Aorta (tissue), 5 donors: ENCODE measurements at places on chromosomes 12 and 14. TPM values are rescaled to one million over a fixed set of nuclear protein-coding genes. Genes with fewer than 3 reads are reported as not detected.
A peak's percentile ranks its signal among the peaks of the same experiment; 100 is the strongest.

DNA sequence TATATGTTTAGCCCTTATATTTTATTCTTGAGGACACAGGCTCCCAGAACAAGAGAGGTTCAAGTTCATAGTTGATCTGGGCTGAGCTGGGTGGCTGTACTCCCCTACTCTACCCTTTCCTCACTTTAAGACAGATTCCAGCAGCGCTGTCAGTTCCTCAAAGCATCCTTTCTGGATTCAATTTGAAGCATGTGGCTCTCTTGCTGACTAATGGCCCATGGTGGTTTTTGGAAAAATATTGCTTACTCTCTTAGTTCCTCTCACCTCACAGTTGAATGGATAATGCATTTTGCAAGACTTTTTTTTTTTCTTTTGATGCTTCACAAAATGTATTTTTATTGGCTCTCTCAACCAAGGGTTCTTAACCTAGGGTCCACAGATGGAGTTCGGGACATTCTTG is 4.1 kb downstream of the PELI2 start:
- H3K4me3 ChIP-seq = no peak overlapping the region
- no peak overlapping the region for H3K27ac ChIP-seq
- H3K4me1 ChIP-seq = peaks cover 8% of the 10 kb centered on the region
- no peaks in the 10 kb centered on the region for H3K27me3 ChIP-seq

- no peaks in the 10 kb centered on the region for H3K27me3 ChIP-seq
- DNase-seq = no peak
- H3K4me3 ChIP-seq = no peak overlapping the region
- H3K36me3 ChIP-seq = no peaks in the 10 kb centered on the region
- H3K27ac ChIP-seq = no peak overlapping the region
- no peaks in the 10 kb centered on the region for H3K4me1 ChIP-seq
These were observed 21.5 kb downstream of the USP44 start for GRCh38 chr12:95529693-95530225.

DNA sequence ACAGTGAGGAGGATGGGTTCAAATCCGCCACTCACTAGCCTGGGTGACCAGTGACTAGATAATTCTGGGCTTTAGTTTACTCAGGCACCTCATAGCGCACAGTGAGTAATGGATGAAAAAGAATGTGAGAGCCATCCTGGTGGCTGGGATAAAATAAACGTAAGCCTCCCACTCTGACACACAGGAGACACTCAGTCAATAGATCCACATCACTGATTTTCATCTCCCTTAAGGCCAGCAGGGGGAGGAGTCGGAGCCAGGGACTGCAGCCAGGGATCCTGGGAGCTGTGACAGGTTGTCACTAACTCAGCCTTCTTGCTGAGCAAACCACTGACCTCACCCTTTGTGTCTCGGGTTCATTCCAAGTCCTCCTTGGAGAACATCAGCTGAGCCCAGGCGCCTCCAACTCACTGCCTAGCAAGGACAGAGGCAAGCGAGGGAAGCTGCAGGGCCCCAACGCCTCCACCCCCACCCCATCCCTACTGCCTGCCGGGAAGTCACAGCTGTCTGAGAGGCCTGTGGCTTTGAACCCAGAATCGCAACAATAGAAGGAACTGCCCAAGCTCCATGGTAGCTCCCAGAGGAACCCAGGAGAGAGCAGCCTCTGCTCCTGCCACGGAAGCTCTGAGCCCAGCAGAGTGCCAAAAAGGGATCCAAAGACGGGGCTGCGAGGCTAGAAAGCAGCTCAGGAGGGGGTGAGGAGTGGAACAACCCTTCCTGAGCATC is 30.7 kb downstream of the PXN start:
- DNase-seq = peak; percentile 89
- no peaks in the 10 kb centered on the region for H3K27me3 ChIP-seq
- no peak overlapping the region for H3K4me3 ChIP-seq
- no peaks in the 10 kb centered on the region for H3K4me1 ChIP-seq
- H3K27ac ChIP-seq = peak overlapping the region; percentile 14
- no peaks in the 10 kb centered on the region for H3K36me3 ChIP-seq

DNA sequence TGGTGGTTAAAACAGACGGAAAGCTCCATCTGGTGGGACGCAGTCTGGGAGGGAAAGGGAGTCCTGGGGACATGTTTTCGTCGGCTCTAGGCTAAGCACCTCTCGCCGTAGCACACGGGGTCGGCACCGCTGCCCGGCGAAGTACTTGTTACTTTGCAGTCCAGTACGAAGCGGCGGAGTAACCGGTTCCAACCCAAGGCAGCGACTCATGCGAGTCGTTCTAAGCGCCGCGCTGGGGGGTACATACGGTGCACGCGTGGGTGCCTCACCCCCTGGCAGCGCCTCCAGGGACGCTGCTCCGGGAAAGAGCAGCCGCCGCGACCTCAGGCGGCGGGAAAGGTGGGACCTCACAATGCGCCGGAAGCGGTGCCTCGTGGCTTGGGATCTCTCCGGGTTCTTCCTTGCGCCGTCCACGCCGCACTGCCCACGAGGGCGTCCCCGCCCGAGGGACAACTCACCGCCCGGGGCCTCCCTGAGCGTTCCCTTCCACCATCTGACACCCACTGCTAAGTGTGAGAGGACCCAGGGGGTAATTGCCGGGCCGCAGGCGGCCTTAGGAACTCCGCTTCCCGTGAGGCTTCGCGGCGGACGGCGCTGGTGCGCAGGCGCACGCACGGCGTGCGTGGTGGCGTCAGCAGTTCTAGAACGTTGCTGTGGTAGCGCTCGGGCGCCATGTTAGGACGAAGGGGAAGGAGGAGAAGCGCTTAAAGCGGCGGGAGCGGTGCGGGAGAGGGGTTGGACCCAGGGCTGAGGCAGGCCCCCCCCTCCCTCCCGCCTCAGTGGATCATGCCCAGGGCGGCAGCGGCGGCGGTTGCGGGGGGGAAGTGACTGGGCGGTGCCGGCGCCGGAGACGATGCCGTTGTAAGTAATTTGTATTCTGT is at the start of gene PAPOLA:
TSS of gene PAPOLA (plus strand) at position 643 of the 881 bp plus-strand sequence. CDS start at position 854, 211 bp downstream.
- DNase-seq = peak; percentile 99
- peak within 1 kb of the TSS; percentile 47 for H3K27ac ChIP-seq
- no peaks in the 10 kb centered on the region for H3K36me3 ChIP-seq
- H3K4me3 ChIP-seq = peak within 1 kb of the TSS; percentile 82
- H3K27me3 ChIP-seq = no peaks in the 10 kb centered on the region

DNA sequence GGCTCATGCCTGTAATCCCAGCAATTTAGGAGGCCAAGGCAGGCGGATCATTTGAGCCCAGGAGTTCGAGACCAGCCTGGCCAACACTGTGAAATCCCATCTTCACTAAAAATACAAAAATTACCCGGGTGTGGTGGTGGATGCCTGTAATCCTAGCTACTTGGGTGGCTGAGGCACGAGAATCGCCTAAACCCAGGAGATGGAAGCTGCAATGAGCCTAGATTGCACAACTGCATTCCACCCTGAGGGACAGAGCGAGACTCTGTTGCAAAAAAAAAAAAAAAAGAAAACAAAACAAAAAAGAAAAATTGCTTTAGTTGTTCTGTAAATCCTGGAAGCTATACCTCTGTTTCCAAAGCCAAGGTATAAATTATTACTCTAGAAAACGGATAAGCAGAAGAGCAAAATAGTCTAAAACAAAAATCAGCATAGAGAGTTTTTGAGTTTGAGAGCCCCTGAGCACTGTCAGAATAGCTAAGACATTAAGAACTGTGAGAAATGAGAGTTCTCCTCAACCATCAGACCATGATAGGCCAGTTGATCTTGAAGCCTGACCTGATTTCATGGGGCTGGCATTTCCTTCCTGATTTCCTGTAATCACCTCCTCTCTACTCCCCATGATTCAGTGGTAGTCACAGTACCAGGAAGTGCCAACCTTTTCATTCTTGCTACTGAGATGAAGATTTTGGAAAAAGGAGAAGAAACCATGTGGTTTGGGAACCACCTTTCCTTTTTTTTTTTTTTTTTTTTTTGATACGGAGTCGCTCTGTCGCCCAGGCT is 31.7 kb downstream of the ATP2A2 start:
- H3K27me3 ChIP-seq = no peaks in the 10 kb centered on the region
- DNase-seq = no peak
- H3K4me1 ChIP-seq = peaks cover 6% of the 10 kb centered on the region
- no peaks in the 10 kb centered on the region for H3K36me3 ChIP-seq
- H3K4me3 ChIP-seq = no peak overlapping the region
- H3K27ac ChIP-seq = peak overlapping the region; percentile 67

- no peak overlapping the region for H3K4me3 ChIP-seq
- H3K36me3 ChIP-seq = no peaks in the 10 kb centered on the region
- no peaks in the 10 kb centered on the region for H3K4me1 ChIP-seq
- no peaks in the 10 kb centered on the region for H3K27me3 ChIP-seq
These were observed 696.1 kb upstream of the TMEM132C start for GRCh38 chr12:127570793-127571360.

DNA sequence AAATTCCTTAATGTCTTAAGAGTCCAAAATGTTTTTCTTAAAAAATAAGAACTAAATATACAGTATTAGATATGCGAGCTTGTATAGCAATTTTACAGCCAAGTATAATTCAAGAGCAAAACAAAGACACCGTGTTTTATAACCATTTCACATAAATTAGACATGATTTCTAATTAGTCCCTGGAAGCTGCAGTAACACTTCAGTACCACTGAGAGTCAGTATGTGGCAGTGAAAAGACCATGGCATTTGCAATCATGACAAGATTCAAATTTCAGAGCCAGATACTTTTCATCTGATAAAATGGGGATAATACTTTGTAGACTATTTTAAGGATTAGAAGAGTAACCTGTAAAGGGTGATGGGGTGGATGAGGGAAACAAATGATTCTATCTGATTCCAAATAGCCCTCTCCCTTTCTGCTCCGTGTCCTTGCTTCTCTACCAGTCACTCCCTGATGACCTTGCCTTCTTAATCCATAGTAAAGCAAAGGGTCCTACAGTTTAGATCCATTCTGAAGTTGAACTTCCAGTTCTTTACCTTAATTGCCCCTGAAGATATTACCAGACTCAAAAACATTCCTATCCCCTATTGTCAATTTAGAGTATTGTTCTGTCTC is 145.4 kb upstream of the ABCD2 start:
- DNase-seq = no peak
- H3K27me3 ChIP-seq = no peaks in the 10 kb centered on the region
- no peaks in the 10 kb centered on the region for H3K36me3 ChIP-seq
- H3K4me1 ChIP-seq = no peaks in the 10 kb centered on the region
- H3K27ac ChIP-seq = no peak overlapping the region
- no peak overlapping the region for H3K4me3 ChIP-seq

- H3K27me3 ChIP-seq = no peaks in the 10 kb centered on the region
- H3K27ac ChIP-seq = no peak overlapping the region
- no peaks in the 10 kb centered on the region for H3K4me1 ChIP-seq
These were observed 210.4 kb downstream of the SPTSSA start for GRCh38 chr14:34251662-34252061.

DNA sequence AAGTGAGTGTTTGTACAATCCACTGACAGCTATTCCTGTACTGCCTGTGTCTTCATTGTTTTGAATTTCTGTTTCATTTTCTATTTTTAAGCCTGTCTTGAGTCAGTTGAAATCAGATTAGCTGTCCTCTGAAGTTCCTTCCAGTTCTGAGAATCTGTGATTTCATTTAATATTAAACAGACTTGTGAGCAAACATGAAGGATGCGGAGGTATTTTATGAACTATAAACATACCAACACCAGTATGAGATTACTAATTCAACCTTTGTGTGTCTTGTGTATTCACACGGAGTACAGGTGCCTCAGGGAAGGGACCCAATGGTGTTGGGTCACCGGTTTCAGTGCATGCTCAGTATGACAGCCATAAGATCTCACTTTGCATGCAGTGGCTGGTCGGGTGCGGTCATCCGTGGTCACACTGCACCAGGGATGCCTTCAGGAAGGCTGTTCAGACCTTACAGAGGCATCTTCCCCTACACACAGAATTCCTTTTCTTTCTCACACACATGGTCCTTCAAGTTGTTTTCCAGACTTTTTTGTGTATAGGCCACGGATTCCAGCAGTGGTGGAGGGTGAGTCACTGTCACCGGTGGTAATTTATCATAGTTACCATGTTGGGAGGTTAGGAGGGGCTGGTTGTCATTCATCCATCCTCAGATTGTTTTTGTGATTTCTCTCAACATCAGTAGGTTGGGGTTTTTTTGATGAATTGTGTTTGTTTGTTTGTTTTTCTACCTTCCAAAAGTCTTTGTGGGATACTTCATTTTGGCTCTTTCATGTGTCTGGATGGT is 103.0 kb upstream of the SFSWAP start:
- no peaks in the 10 kb centered on the region for H3K27me3 ChIP-seq
- no peak overlapping the region for H3K4me3 ChIP-seq
- no peak overlapping the region for H3K27ac ChIP-seq
- no peak for DNase-seq
- no peaks in the 10 kb centered on the region for H3K4me1 ChIP-seq
- no peaks in the 10 kb centered on the region for H3K36me3 ChIP-seq

DNA sequence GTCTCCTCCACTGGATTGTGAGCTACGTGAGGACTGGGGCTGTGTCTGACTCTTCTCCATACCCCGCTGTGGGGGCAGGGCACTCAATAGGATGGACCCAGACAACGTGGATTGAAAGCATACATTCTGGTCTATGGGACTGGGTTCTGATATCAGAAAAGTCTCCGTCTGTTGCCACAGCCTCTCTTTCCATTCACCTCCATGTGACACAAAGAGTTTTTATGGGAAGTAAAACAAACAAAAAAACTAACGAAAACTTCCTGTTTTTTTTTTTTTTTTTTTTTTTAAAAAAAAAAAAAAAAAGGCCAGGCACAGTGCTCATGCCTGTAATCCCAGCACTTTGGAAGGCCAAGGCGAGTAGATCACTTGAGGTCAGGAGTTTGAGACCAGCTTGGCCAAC is 44.7 kb downstream of the SLC8A3 start:
- H3K27me3 ChIP-seq = no peaks in the 10 kb centered on the region
- no peak overlapping the region for H3K27ac ChIP-seq
- H3K4me3 ChIP-seq = no peak overlapping the region
- DNase-seq = no peak

DNA sequence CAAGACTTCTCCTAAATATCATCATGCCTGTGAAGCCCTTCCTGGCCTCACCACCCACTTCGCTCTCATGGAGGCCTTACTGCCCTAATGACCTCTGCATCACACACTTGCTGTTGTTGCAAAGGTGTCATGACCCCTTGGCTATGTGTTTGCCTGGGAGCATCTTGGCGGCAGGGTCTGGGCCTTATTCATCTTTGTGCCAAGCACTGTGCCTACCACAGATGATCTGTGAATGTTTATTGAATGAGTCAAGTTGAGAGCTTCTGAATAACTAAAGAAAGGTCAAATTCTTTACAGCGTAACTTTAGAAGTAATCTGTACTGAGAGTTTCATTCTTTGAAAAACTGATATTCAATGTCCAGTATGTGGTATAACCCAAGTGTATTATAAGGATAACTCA is 113.3 kb downstream of the TTC8 start:
- no peaks in the 10 kb centered on the region for H3K27me3 ChIP-seq
- H3K27ac ChIP-seq = no peak overlapping the region
- H3K36me3 ChIP-seq = no peaks in the 10 kb centered on the region
- DNase-seq = no peak

- H3K27ac ChIP-seq = peak overlapping the region; percentile 53
- no peaks in the 10 kb centered on the region for H3K4me1 ChIP-seq
- H3K27me3 ChIP-seq = no peaks in the 10 kb centered on the region
- H3K36me3 ChIP-seq = peaks cover 3% of the 10 kb centered on the region
- H3K4me3 ChIP-seq = peak overlapping the region; percentile 65
- no peak for DNase-seq
These were observed 744 bp downstream of the STYX start for GRCh38 chr14:52730709-52731111.

- H3K4me1 ChIP-seq = no peaks in the 10 kb centered on the region
- no peaks in the 10 kb centered on the region for H3K36me3 ChIP-seq
- no peak overlapping the region for H3K4me3 ChIP-seq
- no peak for DNase-seq
- H3K27me3 ChIP-seq = no peaks in the 10 kb centered on the region
These were observed 411.1 kb downstream of the NRXN3 start for GRCh38 chr14:78581229-78581628.

SPTB gene
- 7.9 TPM for total RNA-seq

TMEM30B gene
- 54.8 TPM for total RNA-seq

SETD1B gene
- 30.9 TPM for total RNA-seq

LMNTD1 gene
- not detected for total RNA-seq

TSHR gene
- total RNA-seq = 0.30 TPM
